Retinal pigment epithelial cell (primary cell): ENCODE measurements at places on chromosomes 5 and 9.

DNA sequence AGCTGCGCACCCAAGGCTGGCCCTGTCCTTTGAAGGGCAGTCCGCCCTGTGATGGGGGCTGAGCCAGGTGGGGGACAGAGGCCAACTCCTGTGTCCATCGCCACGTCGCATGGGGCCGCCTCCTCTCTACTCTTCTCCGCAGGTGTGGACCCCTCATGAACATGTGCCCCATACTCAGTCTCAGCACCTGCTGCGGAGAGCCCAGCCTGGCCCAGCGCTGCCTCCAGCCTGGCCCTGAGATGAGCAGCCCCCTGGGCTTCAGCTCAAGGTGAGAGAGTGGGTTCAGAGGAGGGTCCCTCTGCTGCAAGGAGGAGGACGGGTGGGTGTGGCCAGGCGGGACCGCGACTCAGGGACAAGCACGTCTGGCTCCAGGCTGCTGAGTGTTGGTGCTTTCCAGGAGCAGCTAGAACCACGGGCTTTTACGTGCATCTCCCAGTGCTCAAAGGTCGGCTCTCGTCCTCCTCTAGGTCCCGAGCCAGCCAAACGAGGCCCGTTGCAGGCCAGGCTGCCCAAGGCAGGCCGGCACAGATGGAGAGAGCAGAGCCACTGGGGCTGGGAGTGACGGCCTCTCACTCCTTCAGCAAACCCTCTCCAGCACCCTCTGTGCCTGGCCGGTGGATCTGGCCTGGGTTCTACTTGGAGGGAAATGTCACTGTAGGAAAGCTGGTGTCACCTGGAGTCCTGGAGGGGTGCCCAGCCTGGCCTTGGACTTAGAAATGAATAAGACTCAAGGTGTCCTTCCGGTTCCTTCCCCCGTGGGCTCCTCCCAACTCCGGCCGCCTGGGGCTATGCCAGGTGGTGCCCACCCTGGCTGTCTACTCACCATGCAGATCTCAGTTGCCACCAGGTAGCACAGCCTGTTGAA, 48.9 kb upstream of the RNF130 start:
- DNase-seq = no peak

- DNase-seq = no peak
Observed at GRCh38 chr9:79565245-79565644, 6.5 kb upstream of the TLE4 start.

GRCh38 chr5:97297704-97298091, 114.7 kb upstream of the RIOK2 start:
- no peak for DNase-seq

DNA sequence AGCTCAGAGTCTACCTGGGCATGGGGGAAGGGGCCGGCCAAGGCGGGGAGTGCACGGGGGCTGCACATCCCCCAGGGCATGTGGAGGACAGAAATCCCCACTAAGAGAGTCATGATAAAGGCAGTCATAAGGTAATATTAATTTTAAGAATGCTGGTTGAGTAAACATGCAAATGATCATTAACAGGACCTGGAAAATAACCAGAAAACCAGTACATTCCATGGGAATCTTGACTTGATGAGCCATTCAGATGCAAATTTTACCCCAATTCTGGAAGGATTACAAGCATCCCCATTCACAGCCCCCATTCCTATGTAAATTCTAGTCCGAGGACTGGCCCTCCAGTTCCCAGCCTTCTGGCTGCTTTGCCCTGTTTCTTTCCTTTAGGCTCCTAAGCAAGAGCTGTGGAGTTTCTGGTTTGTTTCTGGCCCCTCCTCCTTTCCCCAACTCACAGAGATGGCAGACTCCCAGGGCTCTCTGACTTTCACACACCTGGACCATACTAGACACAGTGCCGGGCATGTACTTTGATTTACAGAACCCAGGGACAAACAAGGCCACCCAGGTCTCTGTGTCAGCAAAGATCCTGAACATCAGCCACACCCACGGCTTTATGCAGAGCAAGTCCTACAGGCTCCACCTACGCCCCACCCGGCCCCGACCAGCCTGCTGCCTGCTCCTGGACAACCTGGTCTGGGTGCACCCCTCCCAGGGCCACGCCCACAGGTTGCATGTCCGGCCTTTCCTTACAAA, 62.7 kb downstream of the SEMA4D start:
- no peak for DNase-seq

GRCh38 chr5:30524428-30524827, 669.1 kb upstream of the CDH6 start:
- no peak for DNase-seq

DNA sequence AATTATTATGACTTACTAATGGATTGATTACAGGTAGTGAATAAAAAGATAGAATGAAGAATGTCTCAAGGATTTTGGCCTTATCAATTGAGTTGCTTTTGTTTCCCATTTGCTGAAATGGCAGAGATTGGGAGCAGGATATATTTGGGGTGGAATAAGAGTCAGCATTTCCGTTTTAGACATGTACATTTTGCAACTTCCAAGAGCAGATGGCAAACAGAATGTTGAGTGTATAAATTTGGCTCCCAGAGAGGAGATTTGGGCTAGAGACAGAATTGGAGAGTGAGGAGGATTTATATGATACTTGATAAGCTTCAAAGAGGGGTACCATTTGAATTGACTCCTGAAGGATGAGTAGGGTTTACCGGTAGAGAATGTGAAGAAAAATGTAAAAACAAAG, 437.9 kb upstream of the PAPPA start:
- DNase-seq = no peak

- DNase-seq = no peak
Observed at GRCh38 chr5:122228728-122229392, 83.2 kb upstream of the SNCAIP start.

DNA sequence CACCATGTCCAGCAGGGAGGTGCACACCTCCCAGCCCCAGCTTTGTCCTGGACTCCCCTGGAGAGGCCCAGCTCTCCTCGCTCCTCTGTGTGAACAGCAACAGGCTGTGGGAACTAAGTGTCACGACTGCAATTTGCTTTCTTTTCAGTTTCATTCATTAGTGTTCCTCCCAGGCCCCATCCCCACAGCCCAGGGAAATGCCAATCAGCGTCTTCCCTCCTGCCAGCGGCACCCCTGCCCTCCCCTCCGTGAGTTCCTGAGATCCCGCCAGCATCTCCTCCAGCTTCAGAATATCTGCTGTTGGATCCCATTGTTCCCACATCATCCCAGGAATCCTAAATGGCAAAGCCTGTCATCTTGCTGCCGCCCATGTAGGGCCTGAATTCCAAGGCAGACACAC, 13.1 kb upstream of the RPL26L1 start:
- no peak for DNase-seq

- no peak for DNase-seq
Observed at GRCh38 chr5:32654427-32654826, 56.7 kb upstream of the NPR3 start.
